NCI-H1092 treated with DMSO at 0.1 percent for 48 hours (cell line): ENCODE measurements at places on chromosomes 12 and 14.
A peak's percentile ranks its signal among the peaks of the same experiment; 100 is the strongest.

- no peak for DNase-seq
Observed at GRCh38 chr14:75295061-75295461, 16.4 kb downstream of the FOS start.

GRCh38 chr14:60509438-60510253 is 700 bp downstream of the SIX6 start:
- DNase-seq: no peak

GRCh38 chr12:100789975-100790374 is 4.6 kb upstream of the ANO4 start:
- no peak for DNase-seq

- no peak for DNase-seq
Observed at GRCh38 chr14:35287431-35288013, 4.7 kb upstream of the PSMA6 start.

DNA sequence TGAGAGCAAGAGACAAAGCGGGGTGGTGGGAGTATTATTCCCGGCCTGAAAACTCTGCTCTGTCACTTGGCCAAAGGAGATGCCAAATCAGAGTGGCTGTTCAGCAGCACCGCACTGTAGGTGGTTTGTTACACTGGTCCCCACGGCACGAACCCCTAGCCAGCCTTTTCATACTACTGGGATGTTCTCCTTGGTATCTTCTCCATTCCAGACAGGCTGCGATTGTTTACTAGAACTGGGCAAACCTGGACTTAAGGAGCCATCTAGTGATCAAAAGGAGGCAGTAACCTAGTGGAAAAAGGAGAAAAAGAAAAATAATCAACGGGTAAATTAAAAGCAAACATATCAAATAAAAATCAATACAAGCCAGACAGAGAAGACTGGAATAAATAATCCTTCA is 58.9 kb upstream of the TMTC2 start:
- DNase-seq: peak; percentile 41

DNA sequence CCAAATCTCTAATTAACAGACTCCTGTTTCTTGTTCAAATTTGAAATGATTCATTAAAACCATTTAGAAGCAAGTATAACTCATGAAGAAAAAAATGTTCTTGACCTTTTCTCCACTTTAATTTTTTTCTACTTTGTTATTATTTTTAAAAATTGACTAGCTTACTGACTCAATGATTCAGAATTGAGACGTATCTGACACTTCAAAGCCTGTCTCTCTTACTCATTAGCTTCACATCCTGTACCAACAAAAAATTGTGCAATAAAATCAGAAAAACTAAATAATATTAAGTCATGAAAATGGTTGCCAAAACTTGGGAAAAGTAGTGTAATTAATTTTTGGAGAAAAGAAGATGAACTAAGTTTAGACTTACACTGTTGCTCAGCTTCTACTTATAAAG is 331.2 kb downstream of the SLC16A7 start:
- DNase-seq: no peak

GRCh38 chr14:32603992-32604565 is 275.0 kb downstream of the AKAP6 start:
- DNase-seq: no peak

DNA sequence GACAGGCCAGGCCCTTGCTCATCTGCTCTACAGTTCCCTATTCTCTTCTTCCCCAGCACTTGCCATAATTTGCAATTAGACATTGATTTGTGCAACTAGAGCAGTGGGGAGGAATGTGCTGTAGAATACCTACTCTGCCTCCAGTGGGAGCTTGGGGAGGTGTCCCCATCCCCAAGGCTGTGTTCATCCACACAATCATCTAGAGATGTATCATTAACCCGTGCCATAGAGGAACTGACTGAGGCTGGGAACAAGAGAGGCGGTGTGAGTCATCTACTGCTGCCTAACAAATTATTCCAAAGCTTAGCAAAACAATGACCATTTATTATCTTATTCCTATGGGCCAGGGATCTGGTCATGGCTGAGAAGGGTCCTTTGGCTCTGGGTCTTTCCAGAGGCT is 5.1 kb upstream of the OTUB2 start:
- DNase-seq: no peak

GRCh38 chr12:22014783-22015144 is 31.3 kb upstream of the CMAS start:
- DNase-seq: no peak
